ENCODE measurements at places on chromosomes 2 and 18.

- H3K4me1 ChIP-seq: no peaks in the 10 kb centered on the region
- DNase-seq: no peak
- H3K27me3 ChIP-seq: no peaks in the 10 kb centered on the region
- H3K36me3 ChIP-seq: no peaks in the 10 kb centered on the region
- no peak overlapping the region for H3K27ac ChIP-seq
Observed at GRCh38 chr2:107648781-107649404, 177.8 kb upstream of the RGPD4 start.

DNA sequence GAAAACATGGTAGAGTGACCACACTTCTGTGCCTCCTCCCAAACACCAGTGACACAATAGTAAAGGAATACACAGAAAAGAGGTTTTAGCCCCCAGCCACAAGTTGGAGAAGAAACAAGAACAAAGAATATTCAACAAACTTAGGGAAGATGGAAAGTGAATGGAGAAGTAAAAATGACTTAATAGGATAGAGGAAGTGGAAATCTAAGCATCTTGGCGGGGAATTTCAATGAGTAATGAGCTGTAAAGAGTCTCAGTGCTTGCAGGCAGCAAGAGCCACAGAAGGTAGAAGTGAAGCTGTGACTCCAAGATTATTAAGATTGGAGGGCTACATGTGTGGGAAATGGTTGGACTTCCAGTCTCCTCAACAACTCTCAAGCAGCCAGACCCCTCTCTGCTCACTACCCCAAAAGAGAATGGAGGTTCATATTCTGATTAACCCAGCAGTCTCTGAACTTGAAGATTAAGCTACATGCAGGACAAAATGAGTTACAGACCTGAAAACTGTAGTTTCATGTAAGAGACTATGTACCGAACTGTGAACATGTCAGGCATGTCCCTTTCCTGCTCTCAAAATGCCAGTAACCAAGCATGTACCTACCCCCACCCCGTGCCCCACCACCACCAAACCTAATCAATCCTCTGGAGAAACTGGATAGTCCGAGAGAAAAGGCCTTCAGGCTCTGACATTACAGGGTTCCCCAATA lies 16.9 kb upstream of the HNRNPLL start:
- no peak for DNase-seq
- H3K27ac ChIP-seq: no peak overlapping the region
- H3K4me1 ChIP-seq: peaks cover 21% of the 10 kb centered on the region
- H3K36me3 ChIP-seq: no peaks in the 10 kb centered on the region

GRCh38 chr2:10285556-10286198 lies 17.0 kb upstream of the HPCAL1 start:
- H3K36me3 ChIP-seq: no peaks in the 10 kb centered on the region
- H3K27ac ChIP-seq: no peak overlapping the region
- H3K4me3 ChIP-seq: no peak overlapping the region
- peaks cover 3% of the 10 kb centered on the region for H3K4me1 ChIP-seq
- H3K27me3 ChIP-seq: no peaks in the 10 kb centered on the region
- no peak for DNase-seq

GRCh38 chr2:219199470-219200211 lies 6.9 kb upstream of the ZFAND2B start:
- H3K4me1 ChIP-seq: peaks cover 12% of the 10 kb centered on the region
- H3K27ac ChIP-seq: no peak overlapping the region
- no peak overlapping the region for H3K4me3 ChIP-seq
- H3K27me3 ChIP-seq: no peaks in the 10 kb centered on the region

DNA sequence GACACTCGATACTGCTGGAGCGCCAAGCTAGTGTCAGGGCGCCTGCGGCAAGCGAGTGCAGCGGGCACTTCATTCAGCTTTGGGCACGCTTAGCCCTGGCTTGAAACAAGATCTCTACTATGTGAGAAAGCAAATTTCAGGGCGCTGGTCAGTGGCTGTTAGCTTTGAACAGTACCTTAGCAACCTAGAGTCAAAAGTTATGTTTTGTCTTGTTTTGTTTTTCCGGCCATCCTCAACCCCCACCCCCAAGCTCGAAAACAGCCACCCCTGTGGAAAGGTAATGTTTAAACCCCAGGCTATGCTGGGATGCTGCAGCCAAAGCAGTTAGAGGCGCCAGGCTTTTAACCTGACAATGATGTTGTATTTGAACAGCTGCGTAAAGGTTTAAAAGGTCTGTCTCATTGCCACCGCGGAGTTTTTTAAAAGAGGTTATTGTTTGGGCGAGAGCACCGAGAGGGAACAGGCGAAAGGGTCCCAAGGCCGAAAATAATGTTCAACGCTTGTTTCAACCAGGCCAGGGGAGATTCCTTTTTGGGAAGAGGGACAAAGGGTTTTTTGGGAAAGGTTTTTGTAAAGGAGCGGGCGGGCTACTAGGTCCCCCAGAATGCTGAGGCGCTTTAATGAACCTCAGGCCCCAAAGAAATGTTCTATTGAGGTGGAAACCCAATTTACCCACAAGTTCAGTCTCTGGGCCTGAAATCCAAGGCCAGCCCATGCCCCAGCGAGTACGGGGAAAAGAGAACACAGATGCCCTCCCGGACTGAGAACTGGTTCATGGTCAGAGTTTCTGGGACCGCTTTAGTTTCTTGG lies 2.3 kb upstream of the HOXD10 start:
- no peak overlapping the region for H3K27ac ChIP-seq
- peaks cover 93% of the 10 kb centered on the region for H3K27me3 ChIP-seq
- H3K4me1 ChIP-seq: peaks cover 4% of the 10 kb centered on the region
- H3K36me3 ChIP-seq: peaks cover 6% of the 10 kb centered on the region

GRCh38 chr2:37143974-37144373 lies 12.8 kb downstream of the EIF2AK2 start:
- no peaks in the 10 kb centered on the region for H3K27me3 ChIP-seq
- DNase-seq: no peak
- no peak overlapping the region for H3K4me3 ChIP-seq

DNA sequence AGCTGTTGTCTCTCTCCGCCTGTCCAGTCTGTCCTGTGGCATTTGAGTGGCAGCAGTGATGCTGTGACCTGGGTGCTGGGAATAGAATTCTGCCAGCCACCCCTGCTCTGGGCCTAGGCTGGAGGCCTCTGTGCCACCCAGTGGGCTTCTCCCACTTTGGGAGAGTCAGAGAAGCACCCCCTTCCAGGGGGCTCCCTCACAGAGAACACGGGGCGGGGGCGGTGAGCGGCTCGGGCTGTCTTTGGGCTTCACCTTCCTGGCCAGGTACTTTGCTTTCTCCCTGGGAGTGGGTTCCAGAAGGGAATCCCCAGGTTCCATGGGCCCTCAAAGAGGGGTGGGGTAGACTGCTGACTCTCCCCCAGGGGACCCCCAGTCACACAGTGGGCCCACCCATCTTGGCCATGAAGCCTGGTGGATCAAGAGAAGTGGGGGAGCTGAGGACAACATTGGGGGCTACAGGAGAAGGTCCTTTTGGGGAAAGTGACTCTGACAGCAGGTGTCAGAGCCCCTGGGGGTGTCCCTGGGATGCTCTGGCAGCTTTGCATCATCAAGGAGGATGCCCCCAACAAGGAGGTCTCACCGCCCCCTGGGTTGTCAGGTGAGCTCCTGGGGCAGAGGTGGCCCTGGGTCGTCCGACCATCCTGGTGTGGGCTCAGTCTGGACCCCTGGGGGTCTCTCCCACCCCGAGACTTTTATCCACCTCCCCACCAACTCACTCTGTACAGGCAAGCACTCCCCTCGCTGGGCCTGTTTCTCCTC lies 18.8 kb upstream of the BOK start:
- no peaks in the 10 kb centered on the region for H3K36me3 ChIP-seq
- H3K4me1 ChIP-seq: peaks cover 4% of the 10 kb centered on the region
- H3K27me3 ChIP-seq: peaks cover 19% of the 10 kb centered on the region
- no peak overlapping the region for H3K4me3 ChIP-seq

GRCh38 chr2:240448387-240449274 lies 13.2 kb downstream of the GPC1 start:
- H3K27me3 ChIP-seq: peaks cover 22% of the 10 kb centered on the region
- H3K4me3 ChIP-seq: no peak overlapping the region
- H3K4me1 ChIP-seq: peaks cover 1% of the 10 kb centered on the region
- H3K36me3 ChIP-seq: no peaks in the 10 kb centered on the region
- DNase-seq: no peak
- no peak overlapping the region for H3K27ac ChIP-seq

- no peak for DNase-seq
- H3K27ac ChIP-seq: no peak overlapping the region
- peaks cover 14% of the 10 kb centered on the region for H3K4me1 ChIP-seq
- H3K4me3 ChIP-seq: no peak overlapping the region
Observed at GRCh38 chr2:239308661-239309397, 92.0 kb downstream of the HDAC4 start.

- H3K4me1 ChIP-seq: no peaks in the 10 kb centered on the region
- H3K4me3 ChIP-seq: no peak overlapping the region
- H3K27ac ChIP-seq: no peak overlapping the region
- H3K27me3 ChIP-seq: no peaks in the 10 kb centered on the region
- no peaks in the 10 kb centered on the region for H3K36me3 ChIP-seq
- no peak for DNase-seq
Observed at GRCh38 chr18:43515481-43515880, 238.2 kb upstream of the SYT4 start.

DNA sequence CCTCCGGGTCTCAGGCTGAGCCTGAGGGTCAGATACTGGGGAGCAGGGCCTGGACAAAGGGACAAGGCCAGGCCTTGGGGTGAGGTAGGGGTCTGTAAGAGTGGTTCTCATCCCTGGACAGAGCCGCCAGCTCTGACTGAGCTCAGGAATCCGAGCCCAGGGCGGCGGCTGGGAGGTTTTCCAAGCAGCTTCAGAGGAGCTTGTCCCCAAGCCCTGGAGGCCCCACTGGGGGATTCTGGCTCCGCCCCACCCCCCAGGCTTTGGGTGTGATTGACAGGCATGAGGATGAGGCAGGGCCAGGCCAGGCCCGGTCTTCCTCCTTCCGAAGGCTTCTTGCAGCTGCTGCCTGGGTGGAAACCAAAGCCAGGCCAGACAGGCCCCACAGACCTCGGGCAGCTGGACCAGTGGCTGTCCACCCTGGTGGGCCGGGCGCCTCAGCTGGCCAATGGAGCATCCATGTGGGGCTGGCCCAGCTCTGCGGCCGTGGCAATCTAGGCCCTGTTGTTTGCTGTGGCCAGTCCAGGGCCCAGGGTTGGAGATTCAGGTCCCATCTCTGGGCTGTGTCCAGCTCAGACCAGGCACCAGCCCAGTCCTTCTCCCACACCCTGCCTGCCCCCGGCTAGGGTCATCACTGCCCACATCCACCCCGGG lies 23.1 kb upstream of the GPC1 start:
- H3K4me3 ChIP-seq: no peak overlapping the region
- DNase-seq: no peak
- H3K27me3 ChIP-seq: no peaks in the 10 kb centered on the region

DNA sequence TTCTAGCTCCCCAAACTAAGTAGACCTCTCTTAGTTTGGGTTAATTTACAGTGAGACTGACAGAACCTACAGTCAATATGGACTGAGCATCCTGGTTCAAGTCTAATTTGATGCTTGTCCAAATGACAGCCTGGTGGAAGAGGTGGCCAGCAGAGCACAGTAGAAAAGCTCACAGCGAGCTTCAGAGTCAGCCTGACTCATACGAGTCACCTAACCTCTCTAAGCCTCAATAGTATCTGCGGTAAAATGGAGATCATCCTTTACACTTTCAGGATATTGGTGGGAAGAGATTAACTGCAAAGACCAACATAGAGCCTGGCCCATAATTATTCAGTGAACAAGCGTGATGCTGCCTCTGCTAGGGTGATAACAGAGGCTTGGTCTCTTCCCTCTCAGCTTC lies 54.5 kb downstream of the DOCK10 start:
- no peaks in the 10 kb centered on the region for H3K27me3 ChIP-seq
- H3K4me3 ChIP-seq: no peak overlapping the region
- H3K36me3 ChIP-seq: peaks cover 16% of the 10 kb centered on the region
- no peak for DNase-seq
- peak overlapping the region; percentile 27 for H3K27ac ChIP-seq

- DNase-seq: no peak
- H3K4me1 ChIP-seq: no peaks in the 10 kb centered on the region
- no peak overlapping the region for H3K4me3 ChIP-seq
- H3K36me3 ChIP-seq: no peaks in the 10 kb centered on the region
- no peaks in the 10 kb centered on the region for H3K27me3 ChIP-seq
Observed at GRCh38 chr18:37689841-37690240, 124.2 kb upstream of the CELF4 start.

DNA sequence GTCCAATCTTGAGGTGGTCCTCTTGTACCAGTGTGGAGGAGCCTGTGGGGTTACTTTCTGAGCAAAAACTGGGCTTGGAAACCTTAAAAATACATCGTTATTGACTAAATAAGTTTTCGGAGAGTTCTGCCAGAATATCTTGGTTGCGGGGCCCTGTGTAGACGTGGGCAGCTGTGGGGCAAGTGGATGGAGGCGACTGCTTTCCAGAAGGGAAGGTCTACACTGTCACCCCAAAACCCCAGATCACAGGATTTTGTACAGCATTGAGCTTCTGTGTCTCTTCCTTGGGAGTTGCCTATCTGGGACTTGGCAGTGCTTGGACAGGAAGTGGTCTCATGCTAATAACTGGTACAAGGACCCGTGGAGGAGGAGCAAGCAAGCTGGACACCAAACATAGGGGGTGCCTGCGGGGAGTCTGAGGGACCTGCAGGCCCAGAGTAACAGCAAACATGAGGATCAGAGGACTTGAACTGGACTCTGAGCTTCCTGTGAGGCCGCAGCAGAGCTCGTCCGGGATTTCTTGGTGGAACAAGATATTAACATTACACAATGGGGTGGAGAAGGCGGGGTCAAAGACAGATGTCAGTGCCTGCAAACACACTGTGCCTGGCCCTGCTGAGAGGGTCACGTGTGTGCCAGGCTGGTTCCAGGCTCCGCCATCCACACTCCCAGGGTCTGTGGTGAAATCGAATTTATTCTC lies 48.0 kb upstream of the CTLA4 start:
- no peak overlapping the region for H3K27ac ChIP-seq
- no peaks in the 10 kb centered on the region for H3K27me3 ChIP-seq
- peaks cover 33% of the 10 kb centered on the region for H3K4me1 ChIP-seq
- H3K4me3 ChIP-seq: no peak overlapping the region
- no peak for DNase-seq

DNA sequence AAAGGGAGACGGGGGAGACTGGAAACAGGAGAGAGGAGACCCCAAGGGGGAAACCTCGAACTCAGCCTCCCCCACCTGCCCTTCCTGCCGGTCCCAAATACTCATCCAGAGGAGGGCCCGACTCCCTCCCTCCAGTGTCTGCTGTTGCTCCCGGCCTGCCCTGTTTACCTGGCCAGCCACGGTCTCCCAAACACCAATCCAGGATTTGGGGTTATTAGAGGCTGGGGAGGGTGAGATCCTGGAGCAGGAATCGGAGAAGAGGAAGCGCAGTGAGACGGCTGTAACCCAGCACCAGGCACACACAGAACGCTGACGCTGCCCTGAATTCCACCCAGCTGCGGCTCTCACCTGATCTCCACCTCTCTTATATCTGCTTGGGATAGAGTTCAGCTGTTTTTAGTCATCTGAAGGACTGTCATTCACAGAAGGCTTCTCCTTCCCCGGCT lies 213.0 kb downstream of the TNS1 start:
- H3K27me3 ChIP-seq: no peaks in the 10 kb centered on the region
- peak overlapping the region; percentile 76 for H3K4me3 ChIP-seq
- peaks cover 14% of the 10 kb centered on the region for H3K4me1 ChIP-seq

Measured in activated naive CD4-positive, alpha-beta T cell treated with anti-CD3 and anti-CD28 coated beads for 36 hours (primary cell).